ENCODE measurements at places on chromosomes 7 and 10.

- no peak for DNase-seq
These were observed 13.2 kb upstream of the IFRD1 start for GRCh38 chr7:112437072-112437471.

DNA sequence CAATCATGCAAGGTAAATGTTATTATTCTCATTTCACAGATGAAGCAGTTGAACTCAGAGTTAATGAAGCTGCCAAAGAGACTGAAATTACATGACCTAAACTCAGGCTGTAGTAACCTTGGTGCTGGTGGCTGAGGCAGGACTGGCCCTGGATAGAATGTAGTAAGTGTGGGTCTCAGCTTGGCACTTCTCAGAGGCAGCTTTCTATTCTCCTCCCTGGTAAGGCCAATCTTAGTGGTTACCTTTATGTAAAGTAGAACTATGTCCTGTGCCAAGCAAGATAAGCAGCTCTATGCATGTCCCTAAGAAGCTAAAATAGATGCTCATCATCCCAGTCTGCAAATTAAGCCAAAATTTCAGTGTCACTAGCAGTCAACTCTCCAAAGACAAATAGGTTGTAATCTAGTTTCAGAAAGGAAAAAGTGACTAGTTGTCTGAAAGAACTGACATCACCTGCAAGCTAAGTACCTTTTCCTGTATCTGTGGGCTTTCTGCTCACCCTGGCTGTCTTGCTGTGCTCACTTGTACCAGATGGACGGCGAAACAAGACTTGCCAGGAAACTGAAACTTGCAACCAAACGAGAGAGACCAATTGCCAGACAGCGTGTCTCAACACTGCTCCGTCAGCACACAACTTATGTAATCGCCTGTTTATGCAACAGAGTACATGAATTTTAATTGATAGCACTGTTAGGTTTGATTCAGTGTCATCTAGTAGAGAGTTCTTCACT, 43.7 kb downstream of the CH25H start:
- peak; percentile 10 for DNase-seq

DNA sequence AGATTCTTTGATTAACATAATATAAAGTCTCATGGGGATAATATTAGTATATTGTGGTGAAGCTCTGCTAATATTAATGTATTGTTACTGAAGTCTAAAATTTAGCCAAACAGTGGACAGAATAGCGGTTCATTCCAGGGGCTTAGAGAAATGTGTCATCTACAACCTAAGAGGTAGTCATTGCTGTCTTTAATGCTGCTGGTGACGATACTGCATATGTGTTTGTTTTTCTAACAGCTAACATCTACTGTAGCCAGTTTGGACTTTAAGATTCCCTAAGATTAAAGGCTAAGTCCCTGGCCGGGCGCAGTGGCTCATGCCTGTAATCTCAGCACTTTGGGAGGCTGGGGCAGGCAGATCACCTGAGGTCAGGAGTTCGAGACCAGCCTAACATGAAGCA, 102.0 kb upstream of the SAMD8 start:
- DNase-seq: no peak

- DNase-seq: no peak
These were observed 25.2 kb upstream of the GNAT3 start for GRCh38 chr7:80537091-80537490.

GRCh38 chr10:113965683-113966082, 78.0 kb upstream of the ADRB1 start:
- no peak for DNase-seq

GRCh38 chr7:101303102-101303701, 18.4 kb downstream of the IFT22 start:
- DNase-seq: no peak

DNA sequence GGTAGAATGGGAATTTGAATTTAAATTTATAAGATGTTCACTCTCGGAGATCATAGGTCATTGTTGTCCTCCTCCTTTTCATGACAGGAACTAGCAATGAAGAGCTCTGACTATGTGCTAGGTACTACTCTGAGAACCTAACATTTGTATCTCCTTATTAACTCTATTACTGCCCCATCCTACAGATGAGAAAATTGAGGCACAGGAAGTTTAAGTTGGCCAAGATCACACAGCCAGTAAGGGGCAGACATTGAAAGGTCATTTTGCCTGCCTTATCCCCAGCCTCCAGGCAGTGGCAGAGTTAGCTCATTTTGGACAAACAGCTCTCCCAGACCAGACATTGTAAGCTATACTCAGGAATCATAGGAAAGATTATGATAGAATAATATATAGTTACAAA, 6.0 kb downstream of the SRGN start:
- DNase-seq: no peak

GRCh38 chr10:124629415-124629814, 114.8 kb downstream of the FAM53B start:
- DNase-seq: no peak

DNA sequence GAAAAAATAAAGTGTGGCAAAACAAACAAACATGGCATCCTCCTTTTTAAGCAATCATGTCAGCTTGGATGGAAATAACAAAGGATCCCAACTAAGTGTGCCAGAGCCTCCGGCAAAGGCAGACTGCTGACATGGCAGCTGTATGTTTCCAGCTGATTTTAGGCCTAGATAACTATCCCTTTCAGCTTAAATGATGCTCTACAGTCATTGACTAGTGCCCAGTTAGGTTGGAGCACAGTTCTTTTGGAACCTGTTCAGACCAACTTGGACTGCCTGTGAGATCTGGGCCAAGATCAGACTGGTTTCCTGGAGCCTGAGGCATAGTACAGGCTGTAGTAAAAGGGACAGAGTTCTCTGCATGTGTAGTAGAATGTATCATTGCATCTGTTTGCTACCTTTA, 128.7 kb downstream of the DYNC1I1 start:
- DNase-seq: no peak

DNA sequence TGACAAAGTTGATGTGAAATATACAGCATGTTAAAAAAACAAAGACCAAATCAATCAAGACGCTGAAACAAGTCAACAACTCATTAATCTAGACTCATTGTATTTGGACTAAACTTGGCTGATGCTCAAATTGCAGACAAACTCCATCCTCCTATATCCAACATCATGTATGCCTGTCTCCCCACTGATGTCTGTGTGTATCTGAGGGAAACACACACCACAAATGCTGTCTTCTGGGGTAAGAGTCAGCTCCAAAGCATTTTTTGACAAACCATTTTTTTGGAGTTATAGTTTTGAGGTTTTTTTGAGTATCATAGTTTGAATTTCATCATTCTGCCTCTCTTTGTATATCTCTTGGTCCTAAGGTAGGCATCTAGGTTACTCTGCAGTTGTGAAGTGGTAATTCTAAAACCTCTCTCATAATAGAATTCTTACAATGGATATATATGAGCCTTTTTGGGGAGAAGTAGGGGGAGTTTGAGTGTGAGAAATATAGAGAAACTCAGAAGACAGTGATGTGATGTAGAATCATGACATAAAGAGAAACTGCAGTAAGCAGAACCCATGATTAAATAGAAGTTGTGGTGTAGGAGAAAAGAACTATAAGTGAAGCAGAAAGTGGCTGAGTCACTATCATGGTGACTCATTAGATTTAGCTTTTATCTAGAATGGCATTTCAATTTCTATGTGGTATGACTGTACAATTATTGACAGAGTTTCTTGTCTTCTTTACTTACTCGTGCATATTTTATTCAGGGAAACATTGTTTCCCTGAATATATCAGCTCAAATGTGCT, 1531.1 kb upstream of the LRRTM3 start:
- no peak for DNase-seq

GRCh38 chr10:84076047-84076388, 63.3 kb upstream of the GHITM start:
- DNase-seq: no peak

All from stimulated activated CD4-positive, alpha-beta T cell treated with anti-CD3 and anti-CD28 coated beads, TNF-alpha, amount 100 ng/mL, for 1 hour (primary cell).